ENCODE measurements at places on chromosomes 2 and 18.

- no peak for DNase-seq
Measured at GRCh38 chr2:84603911-84604310, 87.6 kb downstream of the DNAH6 start.

- DNase-seq, result no peak
Measured at GRCh38 chr2:100425573-100426383, 8.3 kb upstream of the CHST10 start.

DNA sequence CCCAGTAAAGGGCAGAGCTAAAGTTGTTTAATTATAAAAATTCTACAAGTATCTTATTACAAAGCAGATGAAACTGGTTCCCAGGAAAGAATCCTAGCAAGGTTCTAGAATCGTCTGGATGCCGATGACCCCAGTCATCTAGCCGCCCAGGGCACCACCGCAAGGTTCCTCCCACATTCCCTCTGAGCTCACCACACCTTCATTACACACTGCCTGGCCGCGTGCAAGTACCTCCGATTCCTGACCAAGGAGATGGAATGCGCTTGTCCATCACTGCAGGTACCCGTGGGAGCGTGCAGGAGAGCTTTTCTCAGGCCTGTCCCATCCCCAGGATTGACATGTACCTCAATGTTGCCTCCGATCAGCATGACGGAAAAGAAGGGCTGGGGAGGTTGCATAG, 158.5 kb downstream of the LAMA1 start:
- no peak for DNase-seq

- no peak for DNase-seq
Measured at GRCh38 chr18:12255626-12256026, 1.5 kb downstream of the CIDEA start.

DNA sequence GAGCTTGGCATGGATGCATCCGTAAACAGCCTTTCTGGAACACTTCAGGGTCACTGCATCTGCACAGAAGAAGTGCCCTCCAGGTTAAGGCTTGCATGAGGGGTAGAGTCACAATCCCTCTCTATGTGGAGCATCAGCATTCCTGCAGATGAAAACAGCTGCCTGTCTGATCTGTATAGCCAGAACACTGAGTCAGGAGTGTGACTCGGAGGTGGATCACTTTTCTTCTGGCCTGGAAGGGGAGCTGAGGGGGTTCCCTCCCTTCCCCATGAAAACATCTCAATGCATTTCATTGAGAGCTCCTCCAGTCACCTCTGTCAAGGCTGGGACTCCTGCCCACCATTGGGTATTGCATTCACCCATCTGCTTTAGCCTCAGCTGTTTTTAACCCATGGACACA, 72.5 kb upstream of the SERPINE2 start:
- DNase-seq, result no peak

- no peak for DNase-seq
Measured at GRCh38 chr2:109164739-109165221, 35.8 kb downstream of the SH3RF3 start.

DNA sequence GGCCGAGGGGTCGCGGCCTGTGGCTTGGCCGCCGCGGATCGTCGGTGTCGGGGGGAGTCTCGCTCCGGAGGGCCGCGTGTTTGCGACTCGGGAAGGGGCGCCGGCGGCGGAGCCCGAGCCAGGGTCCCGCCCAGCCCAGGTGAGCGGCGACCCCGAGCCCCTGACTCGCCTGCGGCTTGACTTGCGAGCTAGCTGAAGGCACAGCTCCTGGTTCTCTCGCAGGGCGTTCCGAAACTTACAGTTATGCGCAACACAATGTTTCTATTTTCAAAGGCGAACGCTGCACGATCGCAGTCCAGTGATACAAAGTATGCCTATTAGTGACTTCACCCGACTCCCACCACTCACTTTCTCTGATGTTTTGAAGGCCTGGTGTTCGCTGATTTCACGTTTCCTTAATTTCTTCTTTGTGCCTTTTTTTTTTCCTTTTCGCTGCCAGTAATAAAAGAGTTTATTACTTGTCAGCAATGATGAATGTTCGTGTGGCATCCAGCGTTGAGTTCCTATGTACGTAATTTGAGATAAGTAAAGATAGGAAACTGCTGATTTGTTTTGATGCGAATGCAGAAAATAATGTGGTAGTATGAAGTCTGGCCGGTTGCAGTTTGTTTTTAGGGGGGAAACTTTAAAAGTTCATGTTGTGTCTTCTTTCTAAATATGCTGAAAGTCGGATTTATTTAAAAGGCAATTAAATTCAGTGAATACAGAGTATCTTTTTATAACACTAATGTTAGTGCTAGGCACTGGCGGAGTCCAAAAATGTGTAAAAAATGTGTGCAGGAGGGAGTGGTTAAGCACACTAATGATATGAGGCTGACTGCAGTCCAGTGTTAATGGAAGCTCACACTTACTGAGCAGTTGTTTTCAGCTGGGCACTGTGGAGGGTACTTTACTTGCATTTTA, 706 bp downstream of the UBXN2A start:
- DNase-seq, result no peak

GRCh38 chr18:31497404-31497835, 557 bp upstream of the DSG2 start:
- DNase-seq, result no peak

- DNase-seq, result no peak
Measured at GRCh38 chr18:77560341-77560992, 310.8 kb downstream of the GALR1 start.

- DNase-seq, result no peak
Measured at GRCh38 chr2:163138947-163139346, 300.4 kb upstream of the KCNH7 start.

DNA sequence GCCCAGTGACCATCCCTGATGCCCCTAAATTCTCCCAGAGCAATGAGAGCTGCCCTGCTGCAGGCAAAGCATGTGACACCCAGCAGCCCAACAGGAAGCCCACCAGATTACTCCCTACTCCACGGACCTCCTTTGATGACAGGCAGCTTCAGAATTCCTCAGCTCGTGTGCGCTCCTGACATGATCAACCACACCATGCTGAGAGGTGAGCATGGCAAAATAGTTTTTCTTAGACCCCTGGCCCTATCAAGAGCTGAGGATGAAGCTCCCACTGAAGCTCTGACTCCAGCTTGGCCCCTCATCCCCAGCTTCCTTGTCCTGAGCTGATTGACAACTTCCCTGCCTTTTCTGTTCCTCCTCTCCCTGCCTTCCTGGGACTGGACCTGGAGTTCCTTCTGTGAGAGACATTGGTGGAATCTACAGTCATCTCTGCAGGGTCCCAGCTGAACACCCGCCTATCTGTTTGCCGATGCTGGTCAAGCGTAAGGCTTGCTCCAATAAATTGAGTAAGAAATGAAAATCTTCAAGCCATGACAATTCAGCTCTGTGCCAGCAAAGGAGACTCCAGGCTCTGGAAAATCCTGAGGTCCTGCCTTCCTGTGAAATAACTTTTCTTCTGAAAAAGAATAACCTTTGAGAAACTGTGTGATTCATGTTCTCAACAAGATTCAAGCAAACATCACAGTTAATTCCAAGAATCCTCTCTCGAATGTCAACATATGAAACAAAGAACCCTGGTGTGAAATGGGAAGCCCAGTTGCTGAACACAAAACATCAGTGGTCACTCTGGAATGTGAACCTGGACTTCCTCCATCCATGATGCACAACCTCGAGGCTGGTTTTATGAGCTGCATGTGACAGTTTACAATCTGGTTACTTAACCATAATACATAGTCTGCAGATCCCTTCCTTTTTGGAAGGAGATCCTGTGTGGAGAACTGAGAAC, 201.1 kb downstream of the SPP2 start:
- no peak for DNase-seq

GRCh38 chr2:176239031-176239430, 30.2 kb upstream of the MTX2 start:
- DNase-seq, result no peak

DNA sequence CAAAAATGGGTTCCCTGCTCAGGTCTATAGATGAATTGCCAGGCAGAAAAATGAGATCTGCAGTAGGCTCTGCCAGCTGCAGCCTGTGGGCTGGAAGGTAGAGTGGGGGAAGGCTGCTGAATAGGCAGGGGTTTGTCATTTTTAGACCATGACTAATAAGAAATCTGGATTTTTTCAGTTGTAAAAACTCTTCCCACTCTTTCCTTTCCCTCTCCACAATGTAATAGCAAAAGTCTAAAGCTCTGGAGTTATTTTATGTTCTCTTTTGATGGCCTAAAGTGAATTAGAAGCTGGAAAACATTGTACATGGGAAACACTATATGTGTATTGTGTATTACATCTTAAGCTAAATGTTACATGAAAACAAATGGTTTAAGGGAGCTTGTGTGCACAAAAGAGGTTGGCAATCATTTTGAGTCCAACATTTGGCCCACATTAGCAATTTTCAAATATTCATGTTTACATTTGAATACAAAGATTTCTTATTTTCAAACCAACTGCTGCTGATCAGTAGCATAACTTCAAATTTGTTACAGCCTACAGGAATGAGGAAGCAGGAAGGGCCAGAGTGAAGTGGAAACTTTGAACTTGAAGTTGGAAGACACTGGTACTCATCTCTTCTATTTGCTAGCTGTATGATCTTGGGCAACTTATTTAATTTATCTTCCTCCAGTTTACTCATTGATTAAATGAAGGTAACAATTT, 407.1 kb downstream of the SLC4A3 start:
- DNase-seq, result no peak

GRCh38 chr2:98524168-98524567, 79.5 kb downstream of the INPP4A start:
- DNase-seq, result no peak

DNA sequence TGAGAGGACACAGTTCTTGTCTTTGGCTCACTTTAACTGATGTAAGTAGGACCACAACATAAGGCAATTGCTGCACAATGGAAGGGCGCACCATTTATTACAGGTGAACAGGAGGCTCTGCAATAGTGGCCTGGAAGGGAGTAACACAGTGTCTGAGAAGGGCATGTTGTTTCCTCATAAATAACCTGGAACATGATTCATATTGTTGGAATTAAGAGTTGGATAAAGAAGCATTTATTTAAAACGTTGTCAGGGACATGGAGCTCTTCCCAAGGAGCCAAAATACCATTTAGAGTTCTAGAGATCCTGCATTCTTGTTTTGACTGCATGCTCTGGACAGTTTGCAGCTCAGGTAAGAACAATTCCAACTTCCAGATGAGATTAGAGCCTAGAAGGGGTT, 110.4 kb downstream of the PLCL1 start:
- no peak for DNase-seq

GRCh38 chr18:36398419-36398818, 100.9 kb downstream of the FHOD3 start:
- DNase-seq, result no peak

Data from NCI-H1436 treated with DMSO at 0.1 percent for 48 hours (cell line).